ENCODE measurements at places on chromosomes 5 and 9.

GRCh38 chr9:93081081-93081529, 14.9 kb upstream of the CARD19 start:
- no peak for DNase-seq

DNA sequence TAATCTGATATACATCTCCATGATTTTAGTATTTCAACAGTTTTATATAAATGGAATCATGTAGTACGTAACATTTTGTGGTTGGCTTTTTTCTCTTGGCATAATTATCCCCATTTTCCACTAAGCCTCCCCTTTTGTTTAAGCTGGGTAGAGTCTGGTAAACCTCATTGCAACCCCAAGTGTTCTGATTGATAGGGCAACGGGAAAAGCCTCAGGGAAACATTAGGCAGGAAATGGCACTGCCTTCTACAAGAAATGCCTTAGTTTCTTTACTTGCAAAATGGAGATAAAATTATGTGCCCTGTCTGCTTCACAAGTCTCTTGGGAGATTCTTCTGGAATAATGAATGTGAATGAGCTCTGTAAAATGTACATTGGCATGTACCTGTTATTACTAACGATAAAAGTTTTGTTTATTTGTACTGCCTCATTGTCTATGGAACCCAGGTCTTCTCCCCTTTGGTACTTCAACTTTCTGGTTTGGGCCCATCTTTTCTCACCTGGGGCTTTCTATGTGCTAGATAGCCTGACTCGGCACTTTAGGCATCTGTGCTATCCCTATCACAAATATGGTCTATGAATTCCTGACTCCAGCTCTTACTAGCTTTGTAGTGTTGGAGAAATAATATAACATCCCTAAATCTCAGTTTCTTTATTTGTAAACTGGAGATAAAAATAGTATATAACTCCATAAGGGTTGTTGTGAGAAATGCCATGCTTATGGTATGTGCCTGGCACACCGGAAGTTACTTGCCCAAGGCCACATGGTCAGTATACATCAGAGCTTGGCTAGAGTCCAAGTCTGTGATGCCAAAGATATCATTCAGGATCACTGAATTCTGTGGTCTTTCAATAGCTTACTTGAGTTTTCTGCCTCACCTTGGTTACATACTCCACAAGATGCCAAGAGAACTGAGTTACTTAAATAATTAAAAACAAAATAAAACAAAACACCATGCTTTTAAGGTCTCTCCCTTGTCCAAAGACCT, 48.2 kb upstream of the ZNF169 start:
- no peak for DNase-seq

GRCh38 chr5:69504036-69504435, 11.4 kb downstream of the OCLN start:
- DNase-seq: no peak

- DNase-seq: no peak
These were observed 42.0 kb upstream of the LVRN start for GRCh38 chr5:115920171-115920725.

DNA sequence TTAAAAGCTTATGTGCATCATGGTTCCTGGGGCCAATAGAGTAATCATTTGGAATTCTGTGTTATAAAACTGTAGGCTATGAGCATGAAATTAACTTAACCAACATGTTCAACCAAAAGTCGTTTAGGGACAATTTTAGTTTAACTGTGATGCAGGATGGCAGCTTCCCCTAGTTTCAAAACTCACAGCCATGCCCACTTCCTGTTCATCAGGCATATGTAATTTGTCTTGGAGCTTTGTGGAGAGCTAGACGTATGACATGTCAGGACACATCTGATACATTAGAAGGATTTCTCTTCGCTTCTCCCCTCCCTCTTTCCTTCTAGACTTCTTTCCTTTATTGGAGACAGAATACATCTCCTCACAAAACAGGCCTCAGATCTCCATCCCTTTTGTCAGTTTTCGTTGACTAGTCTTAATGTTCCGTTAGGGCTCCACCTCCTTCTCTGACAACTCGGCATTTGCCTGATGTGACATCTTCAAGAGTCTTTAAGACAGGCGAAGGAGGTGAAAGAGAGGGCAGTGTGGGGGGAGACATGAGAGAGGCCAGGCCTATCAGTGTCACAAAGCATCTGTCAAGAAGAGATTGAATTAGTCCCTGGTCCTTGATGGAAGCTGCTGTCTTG, 176.0 kb downstream of the MSX2 start:
- no peak for DNase-seq
